ENCODE measurements at places on chromosomes 11 and 22. TPM values are rescaled to one million over a fixed set of nuclear protein-coding genes. Genes with fewer than 3 reads are reported as not detected.

DNA sequence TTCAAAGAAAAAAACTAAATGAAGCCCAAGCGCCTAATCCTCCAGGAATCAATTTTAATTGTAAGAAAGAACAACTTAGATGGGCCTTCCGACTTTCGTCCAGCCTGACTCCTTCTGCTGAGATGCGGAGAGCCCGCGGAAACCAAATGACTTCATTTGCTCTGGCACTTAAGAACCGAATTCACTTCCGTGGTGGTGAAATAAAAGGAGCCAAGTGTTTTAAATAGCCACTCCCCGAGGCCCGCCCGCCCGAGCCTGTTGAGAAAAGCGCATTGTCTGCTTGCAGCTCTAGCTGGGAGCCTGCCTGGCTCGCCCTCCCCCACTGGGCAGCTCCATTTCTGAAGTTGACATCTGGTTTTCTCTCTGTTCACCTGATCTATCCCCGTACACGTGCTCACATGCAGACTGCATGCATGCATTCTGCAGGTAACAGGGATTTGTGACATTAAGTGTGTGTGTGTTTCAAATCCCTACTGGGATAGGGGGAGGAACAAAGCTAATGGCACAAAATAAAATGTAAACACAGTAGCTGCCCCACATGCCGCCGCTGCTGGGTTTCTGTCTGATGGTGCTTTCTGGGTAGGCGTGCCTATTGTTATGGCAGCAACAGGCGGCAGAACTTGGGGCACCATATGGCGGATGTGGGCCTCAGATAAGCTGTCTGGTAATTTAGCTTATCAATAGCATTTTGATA lies 6.2 kb downstream of the TEAD1 start:
- H3K4me1 ChIP-seq: peaks cover 9% of the 10 kb centered on the region
- DNase-seq: peak; percentile 24
- H3K36me3 ChIP-seq: no peaks in the 10 kb centered on the region
- H3K4me3 ChIP-seq: no peak overlapping the region
- peaks cover 87% of the 10 kb centered on the region for H3K27me3 ChIP-seq

GRCh38 chr11:95991545-95991944 lies 67.6 kb upstream of the MTMR2 start:
- H3K36me3 ChIP-seq: peaks cover 37% of the 10 kb centered on the region
- H3K27ac ChIP-seq: no peak overlapping the region
- peaks cover 10% of the 10 kb centered on the region for H3K4me1 ChIP-seq
- DNase-seq: no peak
- no peaks in the 10 kb centered on the region for H3K27me3 ChIP-seq
- H3K4me3 ChIP-seq: no peak overlapping the region

GRCh38 chr11:36567694-36568093 lies at the start of gene RAG1:
Gene RAG1, plus strand, starts transcription at chr11:36568007. Its CDS starts 5,298 bp downstream, at chr11:36573305.
- H3K36me3 ChIP-seq: no peaks in the 10 kb centered on the region
- H3K27ac ChIP-seq: no peak within 1 kb of the TSS
- DNase-seq: no peak
- H3K4me3 ChIP-seq: no peak within 1 kb of the TSS

DNA sequence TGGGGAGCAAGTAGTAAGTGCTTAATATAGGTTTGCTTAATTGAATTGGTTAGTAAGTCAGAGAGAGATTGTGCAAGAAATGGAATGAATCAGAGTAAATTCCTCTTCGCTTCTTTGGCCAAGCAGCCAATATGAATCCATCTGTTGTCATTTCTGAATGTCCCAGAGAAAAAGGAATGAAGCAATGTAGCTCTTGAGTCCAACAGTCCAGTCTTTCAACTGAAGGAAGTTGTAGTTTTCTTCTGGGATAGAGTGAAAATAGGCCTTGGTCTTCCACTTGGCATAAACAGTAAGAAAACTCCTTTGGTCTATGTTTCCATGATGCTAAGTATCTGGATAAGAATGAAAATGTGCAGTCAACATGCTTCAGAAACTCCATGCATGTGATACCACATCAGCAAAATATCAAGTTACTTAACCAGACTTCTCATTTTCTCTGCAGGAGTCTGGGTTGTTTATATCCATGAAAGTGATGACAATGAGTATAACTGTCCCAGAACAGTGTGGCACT lies 1.8 kb upstream of the FIBIN start:
- H3K36me3 ChIP-seq: no peaks in the 10 kb centered on the region
- H3K4me1 ChIP-seq: no peaks in the 10 kb centered on the region
- no peaks in the 10 kb centered on the region for H3K27me3 ChIP-seq
- no peak overlapping the region for H3K4me3 ChIP-seq

DNA sequence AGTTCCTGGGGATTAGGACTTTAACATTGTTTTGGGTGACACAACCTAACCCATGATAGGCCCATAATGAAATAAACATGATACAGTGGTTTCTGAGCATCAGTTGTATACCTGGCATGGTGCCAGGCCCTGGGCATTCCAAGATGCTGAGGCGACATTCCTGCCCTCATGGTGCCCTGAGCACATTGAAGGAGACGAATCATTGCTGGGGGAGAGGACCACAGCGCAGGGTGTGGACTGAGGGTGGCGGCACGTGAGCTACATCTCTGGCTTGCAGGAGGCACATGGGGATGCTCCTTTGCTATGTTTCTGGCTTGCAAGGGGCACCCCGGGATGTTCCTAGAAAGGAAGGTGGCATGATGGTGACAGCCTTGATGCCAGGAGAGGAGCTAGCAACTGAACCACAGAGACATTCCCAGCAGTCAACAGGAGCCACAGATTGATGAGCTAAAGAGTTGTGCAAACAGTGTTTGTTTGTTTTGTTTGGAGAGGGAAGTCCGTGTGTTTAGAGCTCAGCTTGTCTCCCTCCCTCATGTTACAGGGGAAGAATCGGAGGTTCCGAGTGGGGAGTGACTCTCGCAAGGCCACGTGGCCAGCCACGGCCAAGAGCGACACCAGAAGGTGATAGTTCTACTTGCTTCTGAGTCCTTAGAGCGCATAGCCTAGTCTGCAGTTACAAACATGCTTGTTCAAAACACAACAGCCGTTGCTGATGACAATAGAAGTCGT lies 106.4 kb downstream of the MIAT start:
- H3K36me3 ChIP-seq: peaks cover 7% of the 10 kb centered on the region
- H3K27me3 ChIP-seq: no peaks in the 10 kb centered on the region
- no peak for DNase-seq
- no peaks in the 10 kb centered on the region for H3K4me1 ChIP-seq
- H3K4me3 ChIP-seq: no peak overlapping the region

- no peaks in the 10 kb centered on the region for H3K4me1 ChIP-seq
- H3K36me3 ChIP-seq: no peaks in the 10 kb centered on the region
- no peak overlapping the region for H3K4me3 ChIP-seq
- no peaks in the 10 kb centered on the region for H3K27me3 ChIP-seq
- H3K27ac ChIP-seq: no peak overlapping the region
These were observed 164.0 kb upstream of the PDGFD start for GRCh38 chr11:104327861-104328511.

DNA sequence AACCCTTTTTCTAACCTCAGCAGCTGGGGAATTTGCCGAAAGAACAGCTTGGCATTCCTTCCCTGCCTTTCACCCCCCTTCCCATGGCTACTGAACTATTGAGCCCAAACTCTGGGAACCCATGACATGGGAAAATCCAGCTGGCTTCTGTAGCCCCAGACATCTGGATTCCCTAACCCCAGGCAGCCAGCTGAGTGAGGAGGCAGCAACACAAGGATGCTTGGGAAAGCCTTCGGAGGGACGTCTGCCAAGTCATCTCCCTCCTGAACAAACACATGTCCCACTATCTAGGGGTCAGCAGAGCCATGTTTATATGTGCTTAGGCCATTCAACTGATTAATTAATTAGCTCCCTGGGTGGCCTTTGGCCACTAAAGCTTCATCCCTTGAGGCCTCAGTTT lies 21.6 kb downstream of the LRRC55 start:
- no peaks in the 10 kb centered on the region for H3K36me3 ChIP-seq
- no peak overlapping the region for H3K4me3 ChIP-seq
- no peak for DNase-seq
- no peaks in the 10 kb centered on the region for H3K27me3 ChIP-seq

DNA sequence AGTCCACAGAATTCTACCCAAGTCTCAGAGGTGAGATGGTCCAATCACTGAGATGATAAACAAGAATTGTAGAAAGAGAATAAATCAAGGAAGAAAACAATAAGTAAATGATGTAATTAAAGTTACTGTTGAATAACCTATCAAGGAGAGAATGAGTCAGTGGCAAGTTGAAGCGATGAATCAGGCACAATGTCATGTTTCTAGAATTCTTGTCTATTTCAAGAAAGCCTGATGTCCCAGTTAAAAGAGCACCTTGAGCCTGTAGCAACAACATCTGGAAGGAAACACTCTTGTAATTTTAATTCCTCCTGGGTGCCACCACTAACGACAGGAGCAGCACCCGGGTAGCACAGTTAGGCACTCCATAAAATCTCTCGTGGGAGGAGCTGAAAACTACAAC lies 67.9 kb upstream of the SLC35C1 start:
- H3K36me3 ChIP-seq: no peaks in the 10 kb centered on the region
- H3K4me3 ChIP-seq: no peak overlapping the region
- H3K27ac ChIP-seq: no peak overlapping the region
- H3K27me3 ChIP-seq: peaks cover 14% of the 10 kb centered on the region

DNA sequence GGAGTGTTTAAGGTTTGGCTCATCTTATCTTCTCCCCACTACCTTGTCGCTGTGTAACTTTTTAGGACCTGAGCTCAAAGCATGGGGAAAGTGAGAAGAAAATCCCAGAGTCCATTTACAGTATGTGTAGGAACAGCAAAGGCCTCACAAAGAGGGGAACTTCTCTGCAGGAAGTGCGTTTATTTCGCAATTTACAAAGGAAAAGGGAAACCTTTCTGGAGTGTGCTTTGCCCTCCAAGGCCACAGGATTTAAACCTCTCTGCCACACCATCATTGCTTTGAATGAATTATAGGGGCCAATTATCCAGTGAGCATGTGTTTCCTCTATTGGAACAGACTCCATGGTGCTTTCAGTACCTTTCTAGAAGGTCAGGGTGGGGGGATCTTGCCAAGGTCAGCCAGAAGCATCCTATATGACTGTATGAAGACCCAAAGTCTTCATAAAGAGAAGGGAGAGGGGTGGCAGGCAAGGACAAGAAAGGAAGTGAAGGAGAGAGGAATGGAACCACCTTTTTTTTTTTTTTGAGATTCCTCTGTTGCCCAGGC lies 68.1 kb upstream of the LMO2 start:
- H3K36me3 ChIP-seq: no peaks in the 10 kb centered on the region
- H3K27ac ChIP-seq: no peak overlapping the region
- peaks cover 20% of the 10 kb centered on the region for H3K27me3 ChIP-seq
- no peak overlapping the region for H3K4me3 ChIP-seq
- no peak for DNase-seq

DNA sequence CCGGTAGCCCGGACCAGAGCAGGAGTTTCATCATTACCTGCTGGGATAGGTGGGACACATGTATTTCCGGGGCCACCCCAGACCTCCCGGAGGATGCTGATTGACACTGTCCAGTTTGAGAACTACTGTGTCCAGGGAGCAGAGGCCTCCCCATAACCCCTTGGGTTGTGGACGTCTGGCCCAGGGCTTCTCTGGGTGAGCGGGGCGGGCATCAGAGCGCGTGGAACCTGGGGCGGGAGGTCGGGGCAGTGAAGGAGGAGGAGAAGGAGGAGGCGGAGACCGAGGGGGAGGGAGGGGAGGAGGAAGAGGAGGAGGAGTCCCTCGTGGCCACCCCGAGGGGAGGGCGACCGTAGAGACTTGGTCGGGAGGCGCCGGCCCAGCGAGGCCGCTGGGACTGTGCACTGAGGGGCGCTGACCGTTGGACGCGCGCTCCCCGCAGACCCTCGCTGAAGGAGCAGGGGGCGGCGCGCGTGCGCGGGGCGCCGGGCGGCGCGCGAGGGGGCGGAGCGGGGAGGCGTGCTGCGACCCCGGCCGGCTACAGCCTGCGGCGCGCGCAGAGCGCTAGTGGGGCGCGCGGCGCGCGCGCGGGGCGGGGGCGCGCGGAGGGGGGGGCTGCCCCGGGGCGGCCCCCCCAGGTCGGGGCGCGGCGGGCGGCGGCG lies at the start of gene GRK3:
Gene GRK3, plus strand, starts transcription at position 356 of the 659 bp plus-strand sequence. CDS start 366 bp downstream, outside the sequence.
- peaks cover 48% of the 10 kb centered on the region for H3K4me1 ChIP-seq
- peak; percentile 76 for DNase-seq
- H3K27me3 ChIP-seq: peaks cover 18% of the 10 kb centered on the region
- peaks cover 10% of the 10 kb centered on the region for H3K36me3 ChIP-seq
- H3K27ac ChIP-seq: peak within 1 kb of the TSS; percentile 66

- H3K27me3 ChIP-seq: no peaks in the 10 kb centered on the region
- no peaks in the 10 kb centered on the region for H3K4me1 ChIP-seq
- H3K27ac ChIP-seq: no peak overlapping the region
- H3K4me3 ChIP-seq: no peak overlapping the region
- no peak for DNase-seq
These were observed 826.1 kb upstream of the CNTN5 start for GRCh38 chr11:98194611-98195010.

- no peak overlapping the region for H3K4me3 ChIP-seq
- no peaks in the 10 kb centered on the region for H3K36me3 ChIP-seq
- H3K27ac ChIP-seq: no peak overlapping the region
- DNase-seq: no peak
- H3K27me3 ChIP-seq: peaks cover 4% of the 10 kb centered on the region
- no peaks in the 10 kb centered on the region for H3K4me1 ChIP-seq
These were observed 241.8 kb upstream of the UBASH3B start for GRCh38 chr11:122413677-122414076.

DNA sequence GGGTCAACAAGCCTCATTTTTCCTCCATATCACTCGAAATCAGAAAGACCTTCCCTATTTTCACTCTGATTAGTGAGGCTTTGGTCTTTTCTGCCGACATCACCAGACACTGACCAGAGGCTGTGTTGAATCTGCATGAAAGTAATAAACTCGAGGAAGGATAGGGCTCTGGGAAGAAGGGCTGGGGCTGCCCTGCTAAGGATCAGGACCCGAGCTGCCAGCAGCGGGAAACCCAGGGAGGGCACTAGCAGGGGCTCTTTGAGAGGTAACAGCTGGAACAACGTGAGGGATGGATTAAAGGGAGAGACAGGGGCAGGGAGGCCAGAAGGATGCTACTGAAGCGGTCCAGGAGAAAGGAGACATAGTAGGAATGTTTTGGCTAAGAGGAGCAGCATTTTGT lies 377.5 kb upstream of the NARS2 start:
- H3K36me3 ChIP-seq: no peaks in the 10 kb centered on the region
- no peaks in the 10 kb centered on the region for H3K4me1 ChIP-seq
- H3K4me3 ChIP-seq: no peak overlapping the region
- H3K27ac ChIP-seq: no peak overlapping the region

DNA sequence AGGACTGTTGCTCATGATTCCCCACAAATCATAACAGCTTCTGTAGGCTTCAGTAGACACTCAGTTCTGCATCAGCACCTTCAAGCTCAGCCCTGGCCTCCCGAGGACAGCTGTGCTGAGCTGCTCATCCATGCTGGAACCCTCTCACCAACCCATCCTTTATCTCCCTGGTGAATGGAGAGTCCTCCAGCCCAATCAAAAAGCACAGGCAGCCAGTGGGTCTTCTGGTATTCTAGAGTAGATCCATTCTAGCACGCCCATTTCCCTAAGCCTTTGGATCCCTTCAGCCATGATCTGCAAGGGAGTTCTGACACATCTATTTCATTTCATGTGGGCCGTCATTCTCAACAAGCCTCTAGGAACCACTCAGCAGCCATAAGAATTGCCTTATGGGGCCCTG lies 44.6 kb upstream of the SPATA19 start:
- H3K36me3 ChIP-seq: no peaks in the 10 kb centered on the region
- H3K4me1 ChIP-seq: no peaks in the 10 kb centered on the region
- H3K4me3 ChIP-seq: no peak overlapping the region

Gene RIMBP3C
- 0.33 TPM for total RNA-seq

Gene YWHAH
- total RNA-seq: 203 TPM

Gene CFAP300
- total RNA-seq: not detected

Gene OR6T1
- total RNA-seq: not detected

Gene THY1
- 1.3 TPM for total RNA-seq

Gene CYP2R1
- 22.2 TPM for total RNA-seq

Gene DBX1
- not detected for total RNA-seq
